Omental fat pad (tissue), 4 donors: ENCODE measurements at places on chromosomes 5 and 9.

DNA sequence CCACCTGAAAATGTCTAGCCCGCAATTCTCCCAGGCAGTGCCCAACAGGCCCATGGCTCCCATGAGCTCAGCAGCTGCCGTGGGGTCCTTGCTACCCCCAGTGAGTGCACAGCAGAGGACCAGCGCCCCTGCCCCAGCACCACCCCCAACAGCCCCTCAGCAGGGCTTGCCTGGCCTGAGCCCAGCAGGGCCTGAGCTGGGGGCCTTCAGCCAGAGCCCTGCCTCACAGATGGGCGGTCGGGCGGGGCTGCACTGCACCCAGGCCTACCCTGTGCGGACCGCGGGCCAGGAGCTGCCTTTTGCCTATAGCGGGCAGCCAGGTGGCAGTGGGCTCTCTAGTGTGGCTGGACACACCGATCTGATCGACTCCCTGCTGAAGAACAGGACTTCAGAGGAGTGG is 19.3 kb upstream of the LTC4S start:
- no peak for DNase-seq

- no peak for DNase-seq
Observed at GRCh38 chr5:159850160-159850559, 66.1 kb upstream of the ADRA1B start.

- DNase-seq, result no peak
Observed at GRCh38 chr5:130112246-130112645, 208.0 kb downstream of the CHSY3 start.

DNA sequence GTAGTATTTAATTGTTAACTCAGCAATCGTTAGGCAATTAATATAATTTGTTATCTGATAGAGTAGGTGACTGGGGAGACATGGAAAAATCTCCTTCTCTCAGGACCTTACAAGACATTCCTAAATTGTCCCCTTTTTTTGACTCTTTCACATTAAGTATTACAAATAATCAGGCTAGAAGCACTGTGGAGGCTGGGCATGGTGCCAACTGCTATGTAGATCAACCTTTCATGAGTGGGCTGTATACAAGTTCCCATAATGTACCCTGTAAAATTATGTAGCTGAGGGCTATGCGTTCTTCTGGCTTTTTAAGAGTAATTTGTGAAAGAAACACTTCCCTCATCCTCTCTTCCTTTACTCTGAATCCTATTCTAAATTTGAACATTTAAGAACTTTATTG is 140.2 kb downstream of the NFIB start:
- DNase-seq, result no peak

- DNase-seq, result no peak
Observed at GRCh38 chr5:107063511-107063910, 607.2 kb downstream of the EFNA5 start.

DNA sequence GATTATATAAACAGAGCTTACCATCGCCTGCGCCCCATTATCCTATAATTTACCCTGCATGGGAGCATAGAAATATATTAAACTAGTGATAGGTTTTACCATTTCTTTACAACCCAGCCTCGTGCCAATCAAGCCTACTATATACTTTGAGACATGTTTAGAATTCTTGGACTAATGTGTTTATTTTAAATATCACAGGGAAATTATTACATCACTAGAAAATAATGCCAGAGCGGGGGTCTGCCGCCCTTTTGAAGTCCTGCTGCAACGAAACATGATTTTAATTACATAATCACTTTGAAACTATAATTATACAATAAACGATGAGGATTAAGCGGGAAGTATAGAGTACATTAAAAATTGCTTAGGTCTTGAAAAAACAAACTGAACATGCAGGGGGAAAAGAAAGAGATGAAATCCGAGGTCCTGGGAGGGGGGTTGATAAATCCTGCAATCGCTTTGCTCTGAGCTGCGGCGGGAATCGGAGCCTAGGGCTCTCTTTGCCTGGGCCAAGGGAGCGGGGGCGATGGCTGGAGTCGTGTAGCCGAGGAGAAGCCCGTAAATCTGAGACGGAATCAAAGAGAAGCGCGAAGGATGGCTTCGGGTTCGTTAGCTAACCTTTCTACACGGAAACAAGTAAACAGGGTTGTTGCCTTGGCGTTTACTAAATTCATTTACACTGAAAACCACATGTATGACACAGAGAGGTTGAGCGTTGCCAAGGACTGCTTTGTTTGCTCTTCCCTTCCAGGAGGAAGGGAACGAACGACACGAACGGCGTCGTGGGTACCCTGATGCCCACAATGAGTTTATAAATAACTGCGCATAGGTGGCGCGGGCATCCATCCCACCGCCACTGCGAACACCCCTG is 127.6 kb downstream of the TMEM174 start:
- no peak for DNase-seq

GRCh38 chr5:156556666-156557406 is 229.9 kb downstream of the SGCD start:
- DNase-seq, result no peak

GRCh38 chr5:73901043-73901442 is 275.0 kb downstream of the ARHGEF28 start:
- no peak for DNase-seq

DNA sequence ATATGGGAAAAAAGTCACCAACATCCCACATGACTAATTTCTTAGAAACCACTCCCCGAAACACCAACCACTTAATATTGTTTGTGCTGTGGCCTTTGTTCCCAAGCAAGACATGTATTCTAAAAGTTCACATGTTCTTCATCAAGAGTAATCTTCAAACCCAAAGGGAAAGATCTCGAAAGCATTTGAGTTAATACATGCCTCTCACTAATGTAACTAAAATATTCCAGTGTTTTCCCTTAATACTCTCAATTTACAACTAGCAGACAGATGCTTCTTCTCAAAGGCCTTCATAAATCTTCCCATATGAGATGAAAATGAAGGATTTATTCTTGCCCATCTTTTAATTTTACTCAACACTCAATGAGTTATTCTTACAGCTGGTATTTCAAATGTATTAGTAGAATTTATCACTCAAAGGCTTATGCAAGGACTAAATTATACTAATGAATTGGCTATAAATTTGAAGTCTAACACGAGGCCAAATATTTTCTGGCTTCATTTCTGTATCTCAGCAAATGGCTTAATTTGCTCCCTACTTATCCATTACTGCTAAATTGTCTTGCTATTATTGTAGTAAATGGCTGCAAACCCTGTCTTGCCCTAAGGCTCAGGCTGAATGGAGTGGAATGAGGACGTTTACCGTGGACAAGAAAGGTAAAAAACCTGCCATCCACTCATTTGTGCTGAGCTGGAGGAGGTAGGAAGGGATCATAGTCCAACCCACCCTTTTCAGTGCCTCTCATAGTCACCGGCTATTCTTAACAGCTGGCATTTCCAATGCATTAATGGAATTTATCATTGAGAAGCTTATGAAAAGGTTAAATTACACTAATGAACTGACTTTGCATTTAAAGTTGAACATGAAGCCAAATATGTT is 474.4 kb downstream of the RASEF start:
- DNase-seq, result no peak

DNA sequence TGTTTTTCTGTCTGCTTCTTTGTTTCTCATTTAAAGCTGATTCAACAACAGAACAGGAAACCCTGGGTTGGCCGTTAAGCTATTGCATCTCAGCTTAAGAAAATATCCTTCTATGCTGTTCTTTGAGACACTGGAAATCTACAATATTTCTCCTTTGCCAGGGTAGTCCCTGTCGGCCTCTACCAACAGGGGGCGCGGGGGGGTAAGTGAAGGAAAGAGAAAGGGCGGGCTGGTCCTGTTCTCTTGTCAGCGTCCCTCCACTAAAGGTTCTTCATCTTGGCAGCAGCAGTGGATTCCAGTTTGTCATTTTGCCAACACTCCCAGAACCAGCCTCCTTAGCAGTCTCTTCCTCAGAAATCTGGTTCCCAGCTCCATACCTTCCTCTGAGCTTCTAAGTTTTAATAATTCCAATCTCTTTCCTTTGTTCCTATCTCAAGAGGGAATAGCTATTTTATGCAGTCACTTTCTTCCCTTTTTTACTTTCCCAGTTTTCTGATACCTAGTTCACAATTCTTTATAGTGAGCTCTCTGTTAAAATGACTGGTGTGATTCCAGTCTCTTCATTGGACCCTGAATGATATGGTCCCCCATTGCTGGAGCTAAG is 222.3 kb downstream of the GLIS3 start:
- peak; percentile 88 for DNase-seq

GRCh38 chr9:122125158-122125508 is 32.0 kb upstream of the TTLL11 start:
- peak; percentile 72 for DNase-seq

DNA sequence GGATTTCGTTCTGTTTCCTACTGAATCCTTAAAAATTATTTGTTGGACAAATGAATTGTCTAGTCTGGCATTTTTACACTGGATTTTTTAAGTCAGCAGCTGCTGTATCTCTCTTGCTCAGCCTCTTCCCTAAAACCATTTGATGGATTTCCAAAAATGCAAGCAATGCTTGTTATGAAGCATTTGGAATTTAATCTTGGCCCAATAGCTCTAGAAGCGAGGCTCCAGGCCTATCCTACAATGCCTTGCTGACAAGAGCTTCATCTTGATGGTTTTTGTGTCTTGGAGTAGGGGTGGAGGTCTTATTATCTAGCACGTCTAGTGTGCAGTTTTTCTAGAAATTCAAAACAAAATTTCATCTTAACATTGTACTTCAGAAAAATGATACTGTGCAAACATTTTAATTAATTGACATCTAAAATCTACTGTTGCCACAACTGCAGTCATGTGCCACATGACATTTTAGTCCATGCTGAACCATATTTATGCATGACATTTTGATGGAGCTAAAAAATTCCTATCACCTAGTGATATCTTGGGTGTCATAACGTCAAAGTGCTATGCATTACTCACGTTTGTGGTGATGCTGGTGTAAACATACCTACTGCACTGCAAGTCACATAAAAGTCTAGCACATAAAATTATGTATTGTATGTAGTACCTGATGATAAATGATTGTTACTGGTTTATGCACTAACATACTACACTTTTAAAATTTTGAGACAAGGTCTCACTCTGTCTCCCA is 5.9 kb upstream of the RAD23B start:
- DNase-seq, result no peak

DNA sequence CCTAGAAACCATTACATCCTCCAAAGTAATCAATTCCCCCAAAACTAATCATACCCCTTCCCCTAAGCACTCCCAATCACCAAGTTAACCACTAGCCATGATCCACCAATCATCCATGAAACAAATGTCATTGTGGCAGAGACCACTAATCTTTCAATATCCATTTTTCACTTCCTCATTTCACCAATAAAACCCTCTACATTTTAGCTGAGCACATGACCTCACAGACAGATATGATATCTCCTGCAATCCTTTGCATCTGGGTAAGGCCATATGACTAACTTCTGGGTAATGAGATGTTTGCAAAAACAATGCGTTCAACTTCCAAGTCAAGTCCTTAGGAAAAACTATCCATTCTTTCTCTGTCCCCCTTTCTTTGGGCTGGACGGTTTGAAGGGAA is 20.7 kb downstream of the OR2S2 start:
- DNase-seq, result no peak

- DNase-seq, result peak; percentile 79
Observed at GRCh38 chr9:98790842-98791607, 5.3 kb downstream of the ANKS6 start.

GRCh38 chr5:172659909-172660628 is 19.0 kb downstream of the NEURL1B start:
- DNase-seq, result no peak

DNA sequence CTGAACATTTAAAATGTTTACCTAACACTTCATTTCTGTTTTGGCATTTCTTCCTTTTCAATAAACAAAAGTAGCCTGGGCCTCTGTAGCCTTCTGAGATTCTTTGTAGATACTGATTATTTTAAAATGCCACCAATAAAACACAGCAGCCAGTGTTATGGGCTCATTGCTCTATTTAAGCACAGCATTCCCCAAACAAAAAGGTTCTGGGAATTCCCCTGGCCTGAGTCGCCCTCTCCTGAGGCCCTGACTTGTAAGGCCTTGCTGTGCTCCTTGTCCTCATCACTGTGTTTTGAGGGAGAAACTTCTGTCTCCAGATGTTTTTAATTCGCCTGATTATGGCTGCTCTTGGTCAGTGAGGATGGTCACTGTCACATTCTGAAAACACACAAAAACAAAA is 33.0 kb upstream of the CTXN3 start:
- DNase-seq, result no peak

GRCh38 chr9:2299156-2299842 is 284.2 kb downstream of the SMARCA2 start:
- DNase-seq, result no peak

DNA sequence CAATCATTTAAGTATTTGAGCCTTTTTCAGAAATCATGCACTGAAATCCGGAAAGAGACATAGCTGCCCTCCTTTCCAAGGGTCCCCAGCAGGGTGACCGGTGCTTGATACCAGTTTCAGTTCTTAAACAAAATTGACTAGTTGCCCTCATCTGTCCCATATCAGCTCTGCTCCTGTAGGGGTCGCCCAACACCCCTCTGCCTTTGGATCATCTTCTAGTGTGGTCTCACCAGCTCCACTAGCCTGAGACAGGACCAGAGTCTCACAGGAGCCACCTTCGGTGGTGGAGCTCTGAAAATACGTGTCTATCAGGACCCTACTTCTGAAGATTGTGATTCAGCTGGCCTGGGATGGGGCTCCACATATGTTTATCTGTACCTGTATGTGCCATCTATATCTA is 428.2 kb downstream of the ENC1 start:
- no peak for DNase-seq

DNA sequence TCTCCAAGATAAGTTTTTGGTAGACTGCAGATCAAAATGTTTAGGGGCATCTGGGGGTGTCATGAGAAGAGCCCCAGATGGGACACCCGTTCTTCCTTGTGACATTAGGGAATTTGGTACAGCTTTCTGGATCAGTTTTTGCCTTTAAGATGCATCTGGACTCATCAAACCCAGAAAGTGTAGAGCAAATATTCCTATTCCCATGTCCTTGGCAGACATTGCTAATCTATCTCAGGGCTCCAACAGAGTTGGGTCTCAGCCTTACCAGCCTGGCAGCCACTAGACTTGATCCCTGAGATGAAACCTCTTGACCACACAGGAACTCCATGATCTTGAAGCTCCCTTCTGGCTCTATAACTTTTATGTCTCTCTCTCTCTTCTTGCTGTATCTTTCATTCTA is 35.6 kb downstream of the ERGIC1 start:
- DNase-seq, result no peak

GRCh38 chr9:34651876-34652601 is at the start of gene IL11RA:
IL11RA (plus strand) TSS chr9:34652185; CDS start chr9:34655218, 3,033 bp downstream.
- DNase-seq, result peak; percentile 44

DNA sequence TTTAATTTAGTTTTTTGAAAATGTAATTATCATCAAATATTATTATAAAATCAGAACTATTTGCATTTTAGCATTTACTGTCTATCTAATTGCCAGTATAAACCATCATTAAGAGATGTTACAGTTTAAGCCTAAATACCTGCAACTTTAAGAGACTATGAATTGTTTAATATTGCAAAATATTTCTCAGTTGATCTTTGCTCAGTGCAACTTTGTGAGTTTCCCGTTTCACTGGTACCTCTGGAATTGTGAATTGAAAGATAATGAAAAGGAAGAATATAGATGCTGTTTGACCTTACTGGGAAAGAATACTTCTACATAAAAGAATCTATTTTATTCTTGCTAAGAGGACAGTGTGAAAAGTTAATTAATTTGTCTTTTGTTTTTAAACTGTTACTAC is 30.2 kb upstream of the TMED7 start:
- no peak for DNase-seq

- no peak for DNase-seq
Observed at GRCh38 chr9:119227422-119227821, 141.8 kb downstream of the BRINP1 start.

GRCh38 chr9:108994695-108995094 is 18.6 kb downstream of the CTNNAL1 start:
- DNase-seq, result no peak

- peak; percentile 52 for DNase-seq
Observed at GRCh38 chr9:16705111-16705604, 165.3 kb downstream of the BNC2 start.

- no peak for DNase-seq
Observed at GRCh38 chr9:26756881-26757280, 135.7 kb downstream of the CAAP1 start.
